ENCODE measurements at places on chromosomes 12 and 14. TPM values are rescaled to one million over a fixed set of nuclear protein-coding genes. Genes with fewer than 3 reads are reported as not detected.

GRCh38 chr12:29781188-29781587 is 2.6 kb downstream of the TMTC1 start:
- no peak for DNase-seq

GRCh38 chr12:32896432-32897280 is at the start of gene PKP2:
PKP2 (minus strand) TSS chr12:32896777; CDS start chr12:32896731, 46 bp downstream.
- DNase-seq = no peak

The NOXRED1 gene
- polyA plus RNA-seq = 0.16 TPM

- DNase-seq = no peak
Measured at GRCh38 chr12:57891542-57892228, 45.2 kb upstream of the CTDSP2 start.

DNA sequence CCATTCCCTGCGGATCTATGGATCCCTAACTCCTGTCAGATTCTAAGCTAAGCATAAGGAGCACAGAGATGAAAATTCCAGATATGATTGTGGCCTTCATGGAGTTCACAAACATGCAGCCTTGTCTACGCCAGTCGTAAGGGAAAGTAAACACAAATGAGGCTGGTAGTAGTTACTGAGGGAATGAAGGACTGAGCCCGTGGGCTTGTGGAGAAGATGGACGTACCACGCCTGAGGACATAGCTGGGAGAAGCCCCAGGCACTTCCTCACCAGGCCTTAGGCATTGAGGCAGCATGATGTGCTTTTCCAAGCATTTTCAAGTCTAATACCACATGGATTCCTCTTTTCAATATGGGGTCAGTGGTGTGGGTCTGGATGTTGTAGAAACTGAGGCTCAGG is 515.2 kb downstream of the BCL11B start:
- no peak for DNase-seq

GRCh38 chr12:70660620-70661219 is 23.5 kb upstream of the PTPRB start:
- no peak for DNase-seq

The OR4K5 gene
- not detected for polyA plus RNA-seq

DNA sequence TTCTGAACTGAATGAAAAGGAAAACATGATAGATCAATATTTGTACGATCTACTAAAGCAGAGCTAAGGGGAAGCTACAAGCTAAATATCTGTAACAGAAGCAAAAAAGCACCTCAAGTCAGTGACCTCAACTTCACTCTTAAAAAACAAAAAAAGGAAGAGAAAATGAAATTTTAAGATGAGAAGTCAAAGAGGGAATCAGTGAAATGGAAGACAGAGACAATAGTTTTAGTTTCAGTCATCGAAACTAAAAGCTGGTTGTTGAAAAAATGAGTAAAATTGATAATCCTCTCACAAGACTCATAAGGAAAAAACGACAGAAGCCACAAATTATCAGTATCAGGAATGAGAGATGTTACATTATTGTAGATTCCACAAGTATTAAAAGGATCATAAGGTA is 11.9 kb upstream of the SLC2A13 start:
- no peak for DNase-seq

The FGF23 gene
- not detected for polyA plus RNA-seq

GRCh38 chr14:49915085-49915484 is 22.2 kb downstream of the ARF6 start:
- DNase-seq = no peak

DNA sequence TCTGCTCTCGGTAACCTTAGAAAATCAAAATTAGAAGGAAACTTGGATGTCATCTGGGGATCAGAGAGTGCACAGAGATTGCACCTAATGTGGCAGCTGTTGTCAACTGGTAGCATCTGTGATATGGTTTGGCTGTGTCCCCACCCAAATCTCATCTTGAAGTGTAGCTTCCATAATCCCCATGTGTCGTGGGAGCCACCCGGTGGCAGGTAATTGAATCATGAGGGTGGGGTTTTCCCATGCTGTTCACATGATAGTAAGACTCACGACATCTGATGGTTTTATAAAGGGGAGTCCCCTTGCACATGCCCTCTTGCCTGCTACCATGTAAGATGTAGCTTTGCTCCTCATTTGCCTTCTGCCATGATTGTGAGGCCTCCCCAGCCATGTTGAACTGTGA is 127.7 kb upstream of the SRRM4 start:
- DNase-seq = no peak

DNA sequence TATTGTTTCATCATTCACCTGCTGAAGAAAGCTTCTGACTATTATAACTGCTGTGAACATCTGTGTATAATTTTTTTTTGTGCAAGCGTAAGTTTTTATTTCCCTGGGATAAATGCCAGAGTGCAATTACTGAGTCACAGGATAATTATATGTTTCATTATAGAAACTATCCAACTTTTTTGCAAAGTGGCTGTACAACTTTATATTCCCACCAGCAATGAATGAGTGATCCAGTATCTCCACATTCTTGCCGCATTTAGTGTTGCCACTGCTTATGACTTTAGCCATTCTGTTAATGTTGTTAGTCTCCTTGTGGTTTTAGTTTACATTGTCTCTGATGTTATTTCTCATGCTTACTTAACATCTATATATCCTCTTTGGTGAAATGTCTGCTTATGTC is 88.1 kb upstream of the CCDC175 start:
- DNase-seq = no peak

- DNase-seq = no peak
Measured at GRCh38 chr12:58359084-58359483, 417.7 kb downstream of the ATP23 start.

GRCh38 chr12:92938018-92938417 is 8.9 kb upstream of the EEA1 start:
- DNase-seq = no peak

The RARG gene
- 20.1 TPM for polyA plus RNA-seq

The ANO4 gene
- polyA plus RNA-seq = 7.5 TPM

DNA sequence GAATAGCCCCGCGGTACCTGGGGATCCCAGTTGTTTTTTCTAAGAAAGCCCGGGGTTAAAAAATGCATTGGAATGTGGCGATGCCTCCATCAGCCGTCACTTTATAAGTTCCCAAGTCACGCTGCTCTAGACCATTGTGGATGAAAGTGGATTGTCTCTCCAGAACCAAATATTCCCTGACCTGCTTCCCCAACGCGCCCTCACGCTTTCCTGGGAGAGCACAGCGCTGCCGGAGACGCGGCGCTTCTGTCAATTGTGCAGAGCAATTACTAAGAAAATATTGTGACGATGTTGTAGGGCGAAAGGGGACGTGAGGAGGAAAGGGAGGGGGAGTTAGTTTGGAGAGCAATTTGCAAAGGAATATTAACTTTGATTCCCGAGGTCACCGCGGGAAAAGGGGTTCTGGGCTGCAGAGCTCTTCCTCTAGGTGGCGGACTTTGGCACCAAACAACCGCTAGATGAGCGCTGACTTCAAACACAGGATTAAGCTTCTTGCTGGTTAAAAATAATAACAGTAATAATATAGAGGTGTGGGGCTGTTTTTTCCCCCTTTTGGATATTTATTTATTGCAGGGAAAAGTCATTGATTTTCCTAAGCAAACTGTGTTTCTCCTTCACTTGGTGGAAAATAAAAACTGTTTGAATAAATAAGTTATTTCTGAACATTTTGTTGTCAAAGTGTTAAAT is 9.6 kb upstream of the FOXG1 start:
- no peak for DNase-seq

All from AG04450 (cell line).